ENCODE measurements at places on chromosomes 5 and 9.

DNA sequence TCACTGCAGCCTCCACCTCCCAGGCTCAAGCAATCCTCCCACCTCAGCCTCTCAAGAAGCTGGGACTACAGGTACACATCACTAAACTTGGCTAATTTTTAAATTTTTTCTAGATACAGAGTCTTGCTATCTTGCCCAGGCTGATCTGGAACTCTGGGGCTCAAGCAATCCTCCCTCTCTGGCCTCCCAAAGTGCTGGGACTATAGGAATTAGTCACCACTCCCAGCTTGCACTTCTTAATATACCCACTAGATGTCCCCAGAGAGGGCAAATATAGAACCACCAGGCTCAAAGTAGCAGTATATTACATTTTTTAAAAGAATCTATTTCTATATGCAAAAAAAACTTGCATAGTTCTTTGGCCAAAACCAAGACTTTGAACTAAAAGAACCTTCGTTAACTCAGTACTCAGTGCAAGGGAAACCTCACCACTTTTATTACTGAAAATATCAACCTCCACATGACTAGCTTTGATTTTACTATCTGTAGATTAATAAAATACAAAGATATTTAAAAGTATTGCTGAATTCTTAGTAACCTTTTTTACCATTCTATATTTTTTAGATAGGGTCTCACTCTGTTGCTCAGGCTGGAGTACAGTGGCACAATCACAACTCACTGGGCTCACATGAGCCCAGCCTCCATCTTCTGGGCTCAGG lies 25.8 kb upstream of the HSD17B3 start:
- DNase-seq = peak; percentile 79

GRCh38 chr9:129773262-129774048 lies 20.6 kb upstream of the PTGES start:
- DNase-seq = peak; percentile 77

GRCh38 chr5:73450672-73451223 lies 2.2 kb upstream of the FOXD1 start:
- no peak for DNase-seq

DNA sequence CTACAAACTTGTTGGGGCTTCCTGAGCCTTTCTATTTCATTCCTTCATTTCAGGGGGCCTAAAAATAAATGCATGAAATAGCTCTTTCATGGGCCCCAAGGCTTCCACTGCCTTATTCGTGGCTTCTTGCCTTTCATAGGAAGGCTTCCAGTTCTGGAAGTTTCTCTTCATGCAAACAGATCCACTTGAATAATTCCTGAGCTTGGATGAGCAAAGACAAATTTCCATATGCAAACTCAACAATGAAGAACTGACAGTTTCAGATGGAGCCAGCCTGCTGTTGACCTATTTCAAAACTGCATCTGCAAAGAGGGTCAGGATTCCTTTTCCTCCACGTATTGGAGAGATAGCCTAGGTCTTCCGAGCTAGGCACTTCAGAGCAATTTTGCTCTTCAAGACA lies 142.1 kb downstream of the MLLT3 start:
- DNase-seq = no peak

DNA sequence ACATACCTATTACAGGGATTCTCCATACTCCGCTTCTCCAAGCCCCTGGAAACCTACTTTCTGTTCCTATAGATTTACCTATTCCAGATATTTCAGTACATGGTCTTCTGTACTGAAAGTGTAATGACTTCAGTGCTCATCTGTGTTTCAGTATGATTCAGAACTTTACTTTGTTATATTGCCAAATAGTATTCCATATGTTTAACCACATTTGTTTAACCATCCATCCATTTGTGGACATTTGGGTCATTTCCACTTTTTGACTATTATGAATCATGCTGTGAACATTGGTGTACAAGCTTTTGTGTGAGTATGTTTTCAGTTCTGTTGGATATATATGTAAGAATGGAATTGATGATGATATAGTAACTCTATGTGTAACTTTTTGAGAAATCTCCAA lies 188.9 kb downstream of the PDZD2 start:
- no peak for DNase-seq

GRCh38 chr9:19975499-19975898 lies 186.7 kb upstream of the SLC24A2 start:
- peak; percentile 20 for DNase-seq

GRCh38 chr5:154254896-154255295 lies 64.4 kb downstream of the GALNT10 start:
- no peak for DNase-seq

DNA sequence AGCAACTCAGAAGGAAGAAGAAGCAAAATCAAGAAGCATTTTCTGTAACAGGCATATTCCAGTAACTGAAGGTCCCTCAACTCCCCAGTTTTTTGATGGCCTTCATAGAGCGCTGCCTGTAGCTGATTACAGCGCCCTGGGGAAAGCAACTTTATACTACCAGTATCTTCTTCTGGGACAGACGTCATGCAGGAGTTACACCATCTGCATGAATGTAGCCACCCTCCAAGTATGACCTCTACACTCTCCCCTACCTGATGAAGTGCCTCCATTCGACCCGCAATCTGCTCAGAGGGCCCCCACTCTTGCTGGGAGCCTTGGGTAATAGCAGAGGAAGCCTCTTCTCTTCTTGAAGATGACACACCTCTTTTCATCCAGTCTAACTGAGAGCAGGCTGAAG lies 21.0 kb upstream of the SH3TC2 start:
- no peak for DNase-seq

DNA sequence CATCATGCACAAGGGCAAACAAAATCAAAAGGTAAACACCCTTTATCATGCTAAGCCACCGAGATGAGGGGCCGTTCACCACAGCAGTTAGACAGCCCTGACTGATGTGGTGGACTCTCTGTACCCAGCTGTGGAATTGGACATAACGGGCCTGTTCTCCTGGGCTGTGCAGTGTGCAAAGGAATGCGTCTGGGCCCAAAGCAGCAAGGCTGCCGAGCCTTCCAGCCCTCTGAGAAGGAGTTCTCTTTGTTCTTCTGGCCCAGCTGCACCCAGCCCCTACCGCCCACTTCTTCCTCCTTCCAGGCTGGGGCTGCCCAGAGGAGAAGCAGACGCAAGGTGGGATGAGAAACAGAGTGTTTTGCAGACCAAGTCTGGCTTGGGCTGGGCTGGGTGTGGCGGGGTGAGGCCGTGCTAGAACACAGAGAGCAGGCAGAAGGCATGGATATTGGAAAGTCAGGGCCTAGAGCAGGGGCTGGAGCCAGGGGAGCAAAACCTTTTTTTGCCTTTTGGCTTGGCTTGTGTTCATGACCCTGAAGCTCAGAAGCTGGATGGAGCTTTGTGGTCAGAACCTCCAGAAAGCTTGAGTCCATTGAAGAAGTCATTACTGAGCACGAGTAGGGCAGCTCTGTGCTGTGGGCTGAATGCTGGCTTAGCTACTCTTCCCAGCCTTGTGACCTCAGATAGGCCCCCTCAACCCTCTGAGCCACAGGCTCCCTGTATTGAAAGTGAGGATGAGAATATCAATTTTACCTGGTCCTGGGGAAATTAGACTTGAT lies 49.8 kb upstream of the SH3PXD2B start:
- DNase-seq = peak; percentile 60

- DNase-seq = peak; percentile 18
These were observed 7.8 kb downstream of the SH3PXD2B start for GRCh38 chr5:172446336-172447051.

DNA sequence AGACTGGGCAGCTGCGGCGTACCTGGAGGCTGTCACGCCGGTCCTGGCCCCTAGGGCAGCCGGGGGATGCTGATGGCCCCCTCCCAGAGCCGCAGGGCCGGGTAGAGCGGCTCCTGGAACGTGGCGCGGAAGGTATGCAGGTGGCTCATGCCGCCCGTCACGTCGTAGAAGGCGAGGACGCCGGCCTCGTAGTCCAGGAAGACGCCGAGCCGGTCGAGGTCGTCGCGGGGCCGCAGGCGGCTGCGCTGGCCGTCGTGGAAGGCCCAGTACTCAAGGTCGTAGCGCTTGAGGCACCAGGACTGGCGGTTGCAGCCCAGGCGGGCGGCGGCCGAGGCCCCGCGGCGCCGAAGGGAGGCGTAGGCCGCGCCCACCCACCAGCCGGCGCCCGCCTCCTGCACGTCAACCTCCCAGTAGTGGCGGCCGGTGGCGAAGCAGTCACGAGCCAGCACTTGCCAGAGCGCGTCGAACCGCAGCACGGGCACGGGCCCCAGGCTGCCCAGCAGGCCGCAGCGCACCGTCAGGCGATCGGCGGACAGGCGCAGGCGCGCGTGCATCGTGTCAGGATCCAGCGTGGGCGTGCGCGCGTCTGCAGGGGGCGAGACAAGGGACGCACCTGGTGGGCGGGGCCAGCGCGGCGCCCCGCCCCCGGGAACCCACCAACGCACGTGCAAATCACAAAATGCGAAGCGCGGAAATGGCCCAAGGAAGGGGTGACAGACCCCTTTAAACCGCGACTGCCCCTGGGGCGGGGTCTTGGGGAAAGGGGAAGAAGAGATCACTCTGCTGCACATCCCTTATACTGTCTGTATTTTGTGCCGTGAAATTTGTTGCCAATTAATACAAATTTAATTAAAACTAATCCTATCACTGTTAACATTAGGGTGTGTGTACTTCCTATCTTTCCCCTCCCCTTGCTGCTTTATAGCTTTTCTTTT lies 31.2 kb downstream of the NANS start:
- DNase-seq = peak; percentile 41

DNA sequence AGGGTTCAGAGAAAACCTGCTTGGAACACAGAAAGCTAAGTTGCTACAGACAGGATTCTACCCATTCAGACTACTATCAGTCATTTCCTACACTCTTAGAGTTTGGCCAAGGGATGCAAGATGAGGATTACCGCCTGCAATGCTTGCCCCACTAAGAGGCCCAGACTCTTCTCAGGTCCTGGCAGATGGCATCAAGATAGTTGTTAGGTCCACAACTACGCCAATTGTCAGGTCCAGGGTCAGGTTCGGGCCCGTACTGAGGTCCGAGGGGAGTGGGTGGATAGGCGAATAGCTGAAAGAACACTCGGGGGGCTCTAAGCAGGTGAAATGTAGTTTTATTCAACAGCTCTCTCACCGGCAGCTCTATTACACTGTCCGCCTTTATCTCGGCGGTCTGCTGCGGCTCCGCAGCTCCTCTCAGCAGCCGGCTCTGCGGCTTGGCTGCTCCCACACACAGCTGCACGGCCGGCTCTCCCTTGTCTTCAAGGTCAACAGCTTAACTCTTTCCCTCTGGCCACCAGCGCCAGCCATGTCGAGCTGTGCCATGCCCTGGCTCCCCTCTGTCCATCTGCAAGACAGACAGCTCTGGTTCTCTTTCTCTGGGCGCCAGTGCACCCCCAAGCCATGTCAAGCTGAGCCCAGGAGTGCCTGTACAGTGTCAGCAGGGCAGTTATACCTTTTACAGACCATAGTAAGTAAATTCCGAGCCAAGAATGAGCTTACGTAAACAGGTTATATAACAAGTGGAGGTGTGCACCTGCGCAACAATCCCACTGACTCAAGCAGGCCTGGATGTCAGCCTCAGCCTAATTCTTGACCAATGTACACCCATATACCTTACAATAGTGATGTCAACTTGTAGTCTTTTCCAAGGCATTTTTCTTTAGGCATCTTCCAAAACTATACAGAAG lies 24.0 kb downstream of the ENC1 start:
- no peak for DNase-seq

DNA sequence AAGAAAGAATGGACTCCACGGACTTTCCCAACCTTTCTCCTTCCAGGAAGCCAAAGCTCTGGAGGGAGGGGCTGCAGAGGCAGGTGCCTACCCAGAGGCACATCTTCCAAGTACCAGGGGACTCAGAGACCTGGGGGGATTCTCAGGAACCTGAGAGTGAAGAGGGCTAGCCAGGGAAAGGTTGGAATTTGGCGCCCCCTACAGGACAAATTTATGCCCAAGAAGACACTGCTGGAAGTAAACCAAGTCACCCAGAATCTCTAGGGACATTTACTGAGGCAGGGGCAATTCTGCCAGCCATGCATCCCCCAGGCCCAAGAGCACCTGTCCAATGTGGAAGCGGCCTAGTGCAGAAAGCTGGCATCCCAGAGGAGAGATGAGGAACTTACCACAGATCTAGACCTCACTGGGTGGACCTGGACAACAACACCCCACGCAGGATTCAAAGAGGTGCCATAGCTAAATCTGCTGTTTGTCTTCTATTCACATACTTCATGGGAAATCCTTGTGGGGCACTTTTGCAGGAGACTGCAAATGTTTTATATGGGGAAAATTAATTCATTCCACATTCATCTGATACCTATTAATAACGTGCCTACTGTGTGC lies 25.9 kb upstream of the IDNK start:
- DNase-seq = peak; percentile 59

DNA sequence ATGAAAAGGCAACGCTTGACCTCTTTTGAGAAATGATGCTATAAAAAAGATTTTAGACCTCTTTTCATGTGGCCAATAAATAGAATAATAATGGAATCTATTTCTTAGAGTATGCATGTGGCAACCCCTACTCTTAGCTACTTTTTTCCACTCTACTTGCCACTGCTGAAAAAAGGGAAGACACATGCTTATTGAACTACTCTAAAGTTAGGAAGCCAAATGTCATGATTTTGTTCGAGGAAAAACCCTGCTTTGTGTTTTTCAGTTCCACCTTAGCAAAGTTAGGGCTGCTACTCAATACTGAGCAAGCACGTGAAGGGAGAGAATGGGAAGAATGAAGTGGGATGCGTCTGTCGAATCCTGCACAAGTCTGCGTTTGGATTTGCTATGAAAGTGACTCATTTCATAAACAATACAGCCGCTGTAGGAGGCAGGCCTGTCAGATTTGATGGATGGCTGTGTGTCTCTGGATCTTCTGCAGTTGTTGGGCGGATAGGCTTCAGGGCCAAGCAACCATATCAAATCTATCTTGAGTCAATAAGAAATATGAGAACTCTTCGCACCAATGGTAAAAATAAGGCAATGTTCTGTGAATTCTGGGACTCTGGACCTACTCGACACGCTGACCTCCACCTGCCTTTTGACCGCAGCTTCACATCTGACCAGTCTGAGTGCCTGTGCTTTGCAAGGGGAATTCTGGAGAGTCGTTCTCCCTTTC lies 333.6 kb downstream of the PIK3R1 start:
- DNase-seq = peak; percentile 38

DNA sequence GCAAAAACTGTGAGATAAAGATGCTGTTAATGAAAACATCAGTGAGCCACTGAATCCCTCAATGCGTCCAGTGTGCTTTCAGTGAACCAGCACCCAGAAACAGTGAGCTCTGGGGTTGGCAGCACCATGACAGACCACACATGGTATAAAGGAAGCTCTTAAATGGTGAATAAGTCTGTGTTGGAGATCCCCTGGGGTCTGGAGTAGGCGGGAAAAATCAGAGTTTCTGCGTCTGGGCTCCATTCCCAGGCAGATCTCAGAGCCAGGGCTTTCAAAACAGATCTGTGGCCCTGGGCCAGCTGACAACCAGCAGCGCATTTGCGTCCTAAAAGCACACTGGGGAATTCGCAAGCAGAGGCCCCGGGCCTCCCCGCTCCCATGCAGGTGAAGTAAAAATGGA lies 233.5 kb downstream of the FRMD3 start:
- peak; percentile 98 for DNase-seq

DNA sequence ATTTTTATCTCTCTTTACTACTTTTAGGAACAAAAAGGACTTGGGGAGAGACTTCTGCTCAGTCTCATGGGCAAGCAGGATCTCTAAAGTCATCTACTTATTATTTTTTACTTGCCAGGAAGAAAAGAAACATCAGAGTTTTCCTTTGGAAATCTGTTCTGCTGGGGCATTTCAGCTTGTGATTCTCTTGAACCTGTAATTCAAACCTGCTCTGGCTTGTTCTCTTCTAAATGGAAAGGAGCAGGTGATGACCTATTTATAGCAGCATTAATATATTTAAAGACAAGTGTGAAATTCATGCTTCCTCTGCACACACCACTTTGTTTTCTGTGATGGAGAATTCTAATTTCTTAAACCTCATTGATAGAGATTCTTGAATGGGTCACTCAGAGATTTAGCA lies 2.0 kb downstream of the ADCY2 start:
- DNase-seq = no peak

All from cardiac fibroblast (primary cell).